ENCODE measurements at places on chromosomes 3 and 15. TPM values are rescaled to one million over a fixed set of nuclear protein-coding genes. Genes with fewer than 3 reads are reported as not detected.

The LHFPL4 gene
- under 0.01 TPM for total RNA-seq

The FRMD5 gene
- under 0.01 TPM for total RNA-seq

The ARHGEF26 gene
- 5.5 TPM for total RNA-seq

The CCNL1 gene
- total RNA-seq, result 111 TPM

The SNTN gene
- total RNA-seq, result not detected

The ALDH1L1 gene
- total RNA-seq, result not detected

The IRAK2 gene
- 5.5 TPM for total RNA-seq

The CD96 gene
- not detected for total RNA-seq

The TGM5 gene
- total RNA-seq, result not detected

The PLD1 gene
- 7.7 TPM for total RNA-seq

The GPR62 gene
- total RNA-seq, result 0.20 TPM

The SLC24A5 gene
- not detected for total RNA-seq

The TJP1 gene
- 67.6 TPM for total RNA-seq

The CIDEC gene
- 10.3 TPM for total RNA-seq

The GRAMD2A gene
- under 0.01 TPM for total RNA-seq

The TMEM207 gene
- not detected for total RNA-seq

The EAF1 gene
- total RNA-seq, result 18.2 TPM

The EOMES gene
- total RNA-seq, result under 0.01 TPM

The ZNF662 gene
- 2.2 TPM for total RNA-seq

The CLRN1 gene
- not detected for total RNA-seq

Measured in subcutaneous preadipocyte (primary cell).